ENCODE measurements at places on chromosomes 2 and 18. TPM values are rescaled to one million over a fixed set of nuclear protein-coding genes. Genes with fewer than 3 reads are reported as not detected.
A peak's percentile ranks its signal among the peaks of the same experiment; 100 is the strongest.

- H3K4me3 ChIP-seq: no peak overlapping the region
- no peaks in the 10 kb centered on the region for H3K27me3 ChIP-seq
- DNase-seq: peak; percentile 28
- H3K4me1 ChIP-seq: no peaks in the 10 kb centered on the region
- no peaks in the 10 kb centered on the region for H3K36me3 ChIP-seq
- no peak overlapping the region for H3K27ac ChIP-seq
These were observed 126.3 kb upstream of the HS6ST1 start for GRCh38 chr2:128444816-128445522.

DNA sequence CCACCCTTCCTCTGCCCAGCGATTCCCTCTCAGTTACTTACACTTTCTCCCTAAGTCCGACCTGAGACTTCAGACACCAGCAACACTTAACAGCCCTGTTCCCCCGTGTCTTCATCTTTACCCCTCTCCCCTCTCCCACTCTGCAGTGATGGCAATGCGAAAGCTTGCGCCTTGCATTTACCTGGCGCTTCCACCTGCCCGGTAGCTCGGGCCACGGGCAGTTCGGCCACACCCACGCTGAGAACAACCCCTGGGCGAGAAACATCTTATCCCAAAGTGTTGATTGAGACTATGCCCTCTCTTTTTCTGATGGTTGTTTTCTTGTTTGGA, 558 bp downstream of the DNAJC10 start:
- no peak overlapping the region for H3K27ac ChIP-seq
- DNase-seq: no peak
- peak overlapping the region; percentile 72 for H3K4me3 ChIP-seq
- H3K4me1 ChIP-seq: peaks cover 5% of the 10 kb centered on the region
- no peaks in the 10 kb centered on the region for H3K27me3 ChIP-seq

DNA sequence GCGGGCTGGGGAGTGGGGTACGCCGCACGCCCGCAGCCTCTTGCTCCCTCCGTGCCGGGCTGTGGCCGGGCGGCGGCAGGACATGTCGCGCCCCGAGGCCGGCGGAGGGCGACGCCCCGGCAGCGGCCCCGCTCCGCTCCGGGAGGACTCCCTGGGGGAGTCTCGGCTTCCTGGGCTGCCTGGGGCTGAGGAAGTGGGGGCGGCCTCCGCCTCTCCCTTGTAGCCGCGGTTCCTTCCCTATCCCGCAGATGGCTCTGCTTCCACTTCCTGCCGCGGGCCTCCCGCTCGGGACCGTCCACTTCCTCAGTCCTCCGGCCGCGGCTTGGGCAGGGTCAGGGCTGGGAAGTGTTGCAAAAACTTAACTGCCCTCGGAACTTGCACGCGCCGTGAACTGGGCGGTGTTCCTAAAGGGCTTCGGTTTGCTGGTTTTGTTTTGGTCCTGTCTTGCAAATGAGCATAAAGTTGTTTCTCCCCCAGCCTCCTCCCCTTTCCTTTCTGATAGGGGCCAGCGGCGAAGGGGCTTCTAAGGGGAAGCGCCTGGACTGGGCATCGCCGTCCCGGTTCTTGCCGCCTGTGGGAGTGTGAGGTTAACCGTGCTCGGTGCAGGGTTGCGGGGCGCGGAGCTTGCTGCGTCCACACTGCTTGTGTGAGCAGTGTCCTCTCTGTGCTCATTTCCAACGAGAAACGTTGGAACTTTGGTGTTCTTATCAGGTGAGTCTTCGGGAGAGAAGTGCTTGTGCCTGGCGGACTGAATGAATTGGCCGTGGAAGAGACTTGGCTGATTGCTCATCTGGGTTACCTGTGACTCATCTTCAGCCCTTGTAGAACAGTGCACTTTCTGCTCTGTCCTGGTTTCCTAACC, 600 bp downstream of the RALB start:
- H3K36me3 ChIP-seq: no peaks in the 10 kb centered on the region
- H3K4me1 ChIP-seq: peaks cover 5% of the 10 kb centered on the region
- H3K27me3 ChIP-seq: no peaks in the 10 kb centered on the region
- peak; percentile 90 for DNase-seq
- no peak overlapping the region for H3K27ac ChIP-seq

The MPP4 gene
- 1.0 TPM for total RNA-seq

- H3K4me3 ChIP-seq: no peak overlapping the region
- no peak for DNase-seq
- no peaks in the 10 kb centered on the region for H3K27me3 ChIP-seq
- no peak overlapping the region for H3K27ac ChIP-seq
These were observed 271.3 kb downstream of the KCNS3 start for GRCh38 chr2:18149660-18150246.

GRCh38 chr2:55099878-55100820, 49.9 kb upstream of the RTN4 start:
- no peak overlapping the region for H3K4me3 ChIP-seq
- H3K27me3 ChIP-seq: no peaks in the 10 kb centered on the region
- peaks cover 5% of the 10 kb centered on the region for H3K4me1 ChIP-seq
- peak overlapping the region; percentile 99 for H3K27ac ChIP-seq
- DNase-seq: no peak

DNA sequence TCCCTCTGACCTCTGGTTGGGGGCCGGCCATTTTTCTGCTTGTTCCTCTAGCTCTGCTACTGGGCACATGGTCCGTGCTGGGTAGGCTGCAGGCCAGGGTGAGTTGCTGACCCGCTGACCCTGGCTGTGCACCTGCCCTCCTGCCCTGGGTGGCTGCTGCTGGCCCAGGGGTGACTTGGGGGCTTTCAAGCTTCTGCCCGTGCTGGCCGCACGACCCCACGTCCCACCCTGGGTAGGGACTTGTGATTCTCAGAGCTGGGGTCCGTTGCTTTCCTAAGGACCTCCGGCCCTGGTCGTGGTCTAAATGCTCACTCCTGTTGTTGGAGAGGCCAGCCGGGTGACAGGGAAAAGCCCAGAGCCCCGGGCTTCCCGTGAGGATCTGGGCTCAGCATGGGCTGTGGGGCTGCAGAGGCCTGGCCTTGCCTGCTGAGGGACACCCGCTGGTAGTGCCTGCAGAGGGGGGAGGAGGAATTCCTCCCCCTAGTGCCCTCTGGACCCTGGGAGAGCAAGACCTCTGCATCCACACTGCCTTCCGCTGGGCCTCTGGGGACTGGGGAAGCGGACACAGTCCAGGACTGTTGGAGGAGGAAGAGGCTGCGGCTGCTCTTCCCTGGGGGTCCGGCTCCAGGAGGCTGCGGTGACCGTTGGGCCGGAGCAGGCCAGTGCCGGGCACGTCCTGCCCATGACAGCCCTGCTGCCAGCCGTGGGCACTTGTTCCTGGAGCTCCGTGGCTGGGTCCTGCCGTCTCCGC, 6.3 kb upstream of the GAL3ST2 start:
- H3K4me3 ChIP-seq: no peak overlapping the region
- H3K27ac ChIP-seq: no peak overlapping the region
- no peaks in the 10 kb centered on the region for H3K27me3 ChIP-seq
- no peaks in the 10 kb centered on the region for H3K36me3 ChIP-seq

The TXNDC2 gene
- total RNA-seq: 0.65 TPM

DNA sequence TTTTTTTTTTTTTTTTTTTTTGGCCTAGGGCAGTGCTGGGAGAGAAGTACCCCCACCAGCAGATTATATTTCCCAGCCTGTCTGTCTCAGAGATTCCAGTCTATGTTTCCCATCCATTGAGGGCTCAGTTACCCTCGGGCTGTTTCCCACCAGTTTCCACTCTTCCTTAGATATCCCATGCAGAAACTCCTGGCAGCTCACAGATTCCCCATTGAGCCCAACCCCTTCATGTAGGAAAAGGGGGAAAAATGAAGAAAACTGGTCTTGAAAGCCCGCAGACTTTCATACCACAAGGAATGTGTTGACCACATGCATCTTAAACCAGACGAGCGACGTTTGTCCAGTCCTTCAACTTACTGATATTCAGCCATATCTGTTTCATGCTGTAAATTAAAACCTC, 15.2 kb downstream of the ASXL3 start:
- no peaks in the 10 kb centered on the region for H3K4me1 ChIP-seq
- no peak for DNase-seq
- no peaks in the 10 kb centered on the region for H3K36me3 ChIP-seq
- H3K27ac ChIP-seq: no peak overlapping the region

The BCL11A gene
- total RNA-seq: 0.97 TPM

DNA sequence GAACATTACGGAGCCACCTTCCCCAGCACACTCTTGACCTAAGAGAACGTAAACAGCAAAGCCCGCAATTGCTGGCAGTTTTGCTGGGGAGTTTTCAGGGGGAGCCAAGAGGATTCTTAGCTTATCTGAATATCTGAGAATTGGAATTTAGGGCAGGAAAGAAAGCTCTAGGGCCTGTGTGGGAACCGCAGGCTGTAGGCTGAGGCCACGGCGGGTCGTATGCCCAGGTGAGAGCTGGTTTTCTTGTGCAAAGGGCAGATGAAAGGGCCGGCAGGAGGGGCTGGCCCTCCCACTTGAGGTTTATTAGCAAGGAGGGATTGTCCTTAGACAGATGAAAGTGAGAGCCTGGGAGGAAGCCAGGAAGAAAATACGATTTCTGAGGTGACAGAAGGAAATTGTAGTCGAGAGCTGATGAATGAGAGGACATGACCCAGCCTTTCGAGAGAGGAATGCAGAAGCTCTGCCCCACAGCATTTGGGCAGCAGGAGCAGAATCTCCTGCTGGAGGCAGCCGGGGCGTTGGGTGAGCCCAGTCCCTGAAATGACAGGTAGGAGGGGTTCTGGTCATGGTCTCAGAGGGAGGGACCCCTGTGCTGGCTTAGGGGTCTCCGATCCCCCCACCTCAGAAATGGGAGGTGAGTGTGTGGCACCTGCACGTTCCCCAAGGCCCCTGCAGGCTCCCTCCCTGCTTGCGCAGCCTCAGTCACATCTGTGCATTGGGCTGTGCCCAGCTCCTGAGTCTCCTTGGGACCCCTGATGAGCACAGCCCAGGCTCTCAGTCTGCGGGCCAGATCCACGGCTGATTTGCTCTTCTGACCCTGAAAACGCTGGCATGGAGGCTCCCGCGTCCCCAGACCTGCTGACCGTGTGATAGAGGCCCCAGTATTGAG, 61.1 kb downstream of the CABLES1 start:
- H3K27ac ChIP-seq: no peak overlapping the region
- no peaks in the 10 kb centered on the region for H3K27me3 ChIP-seq
- no peaks in the 10 kb centered on the region for H3K4me1 ChIP-seq

- H3K27me3 ChIP-seq: no peaks in the 10 kb centered on the region
- peaks cover 3% of the 10 kb centered on the region for H3K4me1 ChIP-seq
- no peak overlapping the region for H3K27ac ChIP-seq
- DNase-seq: no peak
These were observed 192.6 kb downstream of the IKZF2 start for GRCh38 chr2:212958757-212959295.

DNA sequence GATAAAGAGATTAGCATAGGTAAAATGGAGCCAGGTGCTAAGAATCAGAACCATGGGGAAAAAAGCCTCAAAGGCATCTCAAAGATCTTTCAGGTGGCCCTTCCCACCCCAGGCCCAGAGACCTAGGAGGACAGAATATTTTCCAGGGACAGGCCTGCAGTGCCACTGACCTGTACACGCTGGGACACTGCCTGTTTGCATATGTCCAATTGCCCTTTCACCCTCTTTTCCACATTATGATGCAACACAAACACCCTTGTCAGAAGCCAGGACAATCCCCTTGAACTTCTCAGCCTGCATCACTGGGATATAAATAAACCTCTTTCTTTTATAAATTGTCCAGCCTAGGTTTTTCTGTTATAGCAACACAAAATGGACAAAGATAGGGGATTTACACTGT, 419.1 kb downstream of the TRIB2 start:
- no peak overlapping the region for H3K4me3 ChIP-seq
- H3K27me3 ChIP-seq: no peaks in the 10 kb centered on the region
- no peaks in the 10 kb centered on the region for H3K36me3 ChIP-seq
- no peak overlapping the region for H3K27ac ChIP-seq
- no peaks in the 10 kb centered on the region for H3K4me1 ChIP-seq

The ATP9B gene
- 55.3 TPM for total RNA-seq

DNA sequence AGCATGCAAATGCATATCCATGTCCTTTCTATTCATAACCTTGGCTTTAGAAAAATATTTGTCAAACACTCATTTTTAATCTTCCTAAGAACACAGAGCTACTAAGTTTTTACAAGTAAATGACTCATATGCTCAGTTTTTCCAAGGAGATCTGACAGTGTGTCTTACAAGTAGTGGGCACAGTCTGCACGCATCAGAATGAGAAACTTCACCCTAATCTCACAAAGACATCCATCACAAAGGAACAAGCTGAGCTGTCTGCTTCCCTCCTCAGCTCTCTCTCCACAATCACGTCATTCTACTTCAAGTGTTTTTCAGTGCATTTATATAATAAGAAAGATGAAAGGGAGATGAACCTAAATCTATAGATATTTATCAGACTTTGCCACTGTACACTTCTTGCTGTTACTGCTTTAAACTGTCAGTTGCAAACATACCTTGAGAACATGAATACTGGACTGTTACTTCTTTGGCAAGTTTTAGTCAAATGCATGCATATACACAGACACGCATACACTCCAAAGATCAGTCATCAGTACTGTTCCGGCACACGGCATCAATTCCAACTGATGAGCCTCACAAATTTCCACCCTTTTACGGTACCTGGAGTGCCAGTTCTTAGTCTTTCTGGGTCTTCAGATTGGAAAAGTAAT, 75.7 kb downstream of the RBMS1 start:
- no peak for DNase-seq
- H3K36me3 ChIP-seq: no peaks in the 10 kb centered on the region
- H3K4me1 ChIP-seq: peaks cover 2% of the 10 kb centered on the region
- H3K27me3 ChIP-seq: no peaks in the 10 kb centered on the region
- H3K27ac ChIP-seq: no peak overlapping the region
- no peak overlapping the region for H3K4me3 ChIP-seq

GRCh38 chr2:145741636-145742035, 1221.7 kb upstream of the ZEB2 start:
- no peak overlapping the region for H3K4me3 ChIP-seq
- no peaks in the 10 kb centered on the region for H3K27me3 ChIP-seq
- H3K27ac ChIP-seq: no peak overlapping the region
- DNase-seq: no peak
- no peaks in the 10 kb centered on the region for H3K4me1 ChIP-seq

The ALPP gene
- not detected for total RNA-seq

GRCh38 chr2:234500394-234501006, 3.6 kb upstream of the ARL4C start:
- H3K27me3 ChIP-seq: no peaks in the 10 kb centered on the region
- peak; percentile 68 for DNase-seq
- H3K4me1 ChIP-seq: no peaks in the 10 kb centered on the region
- H3K4me3 ChIP-seq: no peak overlapping the region
- no peaks in the 10 kb centered on the region for H3K36me3 ChIP-seq

- H3K4me3 ChIP-seq: no peak overlapping the region
- no peak for DNase-seq
- no peaks in the 10 kb centered on the region for H3K27me3 ChIP-seq
- no peaks in the 10 kb centered on the region for H3K36me3 ChIP-seq
These were observed 1024.1 kb upstream of the KLHL29 start for GRCh38 chr2:22360735-22361374.
